ENCODE measurements at places on chromosomes 4 and X.

- no peak for DNase-seq
Observed at GRCh38 chrX:7706032-7706431, 136.9 kb upstream of the VCX start.

DNA sequence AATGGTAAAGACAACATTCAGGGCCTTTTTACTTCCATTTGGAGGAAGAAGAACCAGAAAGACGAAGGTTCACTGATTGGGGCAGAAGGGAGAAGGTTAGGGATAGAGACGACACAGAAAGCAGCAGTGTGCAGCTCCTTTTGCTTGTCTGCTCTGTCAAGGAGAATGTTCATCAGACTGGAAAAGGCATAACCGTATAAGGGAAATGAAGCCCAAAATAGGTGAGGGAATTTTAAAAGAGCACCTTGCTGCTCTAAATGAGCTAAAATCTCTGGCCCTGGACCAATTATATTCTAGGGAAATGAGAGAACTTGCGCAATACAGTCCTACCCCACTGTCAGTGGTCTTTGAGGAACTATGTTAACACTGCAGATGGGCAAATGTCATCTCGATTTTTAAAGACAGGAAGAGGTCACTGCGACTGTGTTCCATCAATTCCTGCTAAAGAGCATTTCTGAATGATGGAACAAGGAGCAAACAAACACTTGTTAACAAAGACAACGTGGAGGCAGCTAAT is 909.8 kb upstream of the FTHL17 start:
- no peak for DNase-seq

DNA sequence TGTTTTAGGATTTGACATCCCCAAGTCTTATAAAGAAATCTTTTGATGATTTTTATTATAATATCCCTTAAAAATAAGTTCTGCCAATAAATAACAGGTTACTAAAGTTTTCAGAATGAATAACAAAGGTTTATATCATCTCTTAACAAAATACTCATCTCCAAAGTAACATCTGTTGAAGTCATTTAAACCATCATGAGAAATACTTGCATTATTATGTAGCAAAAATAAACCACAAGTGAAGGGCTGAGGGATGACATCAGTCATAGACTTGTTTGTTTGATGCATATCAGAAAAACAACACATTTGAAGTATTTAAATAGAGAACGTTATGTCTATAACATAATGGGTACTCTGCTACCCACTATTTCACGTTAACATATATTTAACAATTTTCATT is 114.9 kb downstream of the SPOCK3 start:
- DNase-seq = no peak

DNA sequence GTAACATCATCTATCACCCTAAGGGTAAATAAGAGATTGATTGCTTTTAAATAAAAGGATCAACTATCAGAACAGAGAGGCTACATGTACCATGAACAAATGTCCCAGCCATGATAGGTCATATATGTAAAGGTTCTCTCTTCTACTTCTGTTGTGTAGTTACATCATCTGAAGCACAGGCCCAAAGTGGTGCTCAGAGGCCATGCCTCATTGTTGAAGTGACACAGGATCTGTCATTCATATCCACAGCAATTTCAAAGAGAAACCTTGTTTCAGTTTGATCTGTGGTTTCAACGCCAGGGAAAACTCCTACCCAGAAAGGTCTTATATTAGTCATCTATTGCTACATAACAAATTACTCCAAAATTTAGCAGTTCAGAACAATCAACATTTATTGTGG is 269.2 kb upstream of the MAOA start:
- DNase-seq = no peak

DNA sequence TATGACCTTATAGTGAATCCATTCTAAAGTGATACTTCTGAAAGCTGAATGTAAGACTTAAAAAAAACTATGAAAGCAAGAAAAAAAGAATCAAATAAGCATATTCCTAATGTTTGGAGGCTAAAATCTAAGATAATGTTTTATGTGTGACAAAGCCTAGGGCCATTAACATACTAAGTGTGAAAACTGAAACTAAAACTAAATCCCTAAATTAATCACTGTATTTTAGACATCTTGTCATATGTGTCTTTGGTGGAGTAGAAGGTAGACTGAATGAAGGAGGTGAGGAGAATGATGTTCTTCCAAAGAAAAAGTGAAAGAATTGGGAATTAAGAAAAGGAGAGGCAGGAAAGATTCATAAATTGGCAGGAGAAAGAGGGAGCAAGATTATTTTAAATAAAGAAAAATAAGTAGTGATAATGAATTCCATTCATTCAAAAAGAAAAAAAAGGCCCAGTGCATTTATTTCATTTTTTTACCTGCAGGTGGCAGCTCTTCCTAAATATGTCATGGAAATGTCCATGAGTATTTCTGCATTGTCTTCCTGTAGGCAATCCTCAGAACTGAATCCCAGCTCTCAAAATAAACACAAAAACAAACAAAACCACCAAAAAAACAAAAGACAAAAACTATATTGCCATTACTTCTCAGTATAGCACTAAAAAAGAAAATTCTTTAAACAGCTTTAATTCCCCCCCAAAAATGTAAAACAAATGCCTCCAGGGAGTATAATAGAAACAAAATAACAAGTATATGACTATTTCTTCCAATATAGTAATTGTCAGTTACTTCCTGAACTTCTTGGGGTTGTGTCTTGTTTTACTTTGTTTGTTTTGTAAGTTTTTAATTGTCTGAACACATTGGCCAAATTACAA is 17.0 kb upstream of the AP1AR start:
- no peak for DNase-seq

GRCh38 chr4:98619180-98619579 is 39.2 kb downstream of the TSPAN5 start:
- no peak for DNase-seq

- no peak for DNase-seq
Observed at GRCh38 chr4:30716158-30716557, 4.0 kb upstream of the PCDH7 start.

GRCh38 chrX:151227627-151228026 is 51.2 kb downstream of the GPR50 start:
- no peak for DNase-seq

DNA sequence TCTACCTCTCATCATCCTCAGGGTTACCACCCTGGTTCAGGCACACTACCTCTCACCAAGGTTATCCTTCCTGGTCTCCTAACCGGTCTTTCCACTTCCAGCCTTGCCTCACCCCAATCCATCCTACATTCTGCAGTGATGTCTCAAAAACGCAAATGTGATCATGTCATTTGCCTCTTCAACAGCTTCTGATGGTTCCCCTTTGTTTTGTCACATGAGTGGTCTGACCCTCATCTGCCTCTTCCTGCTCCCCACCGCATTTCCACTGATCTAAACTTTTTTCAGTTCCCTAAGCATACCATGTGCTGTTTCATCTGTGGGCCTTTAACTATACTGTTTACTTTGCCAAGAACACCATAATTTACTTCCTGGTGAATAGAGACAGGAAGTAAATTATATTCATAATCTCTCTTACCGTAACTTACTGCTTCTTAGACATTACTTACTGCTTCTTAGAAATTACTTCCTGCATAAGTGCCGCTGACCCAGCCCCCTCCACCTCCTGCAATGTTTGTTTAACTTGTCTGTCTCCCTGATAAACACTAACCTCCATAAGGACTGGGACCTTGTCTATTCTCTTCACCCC is 27.1 kb upstream of the NSUN7 start:
- no peak for DNase-seq

GRCh38 chr4:26864899-26865298 is 4.3 kb downstream of the STIM2 start:
- no peak for DNase-seq

- DNase-seq = no peak
Observed at GRCh38 chrX:39969099-39969818, 128.5 kb downstream of the BCOR start.

DNA sequence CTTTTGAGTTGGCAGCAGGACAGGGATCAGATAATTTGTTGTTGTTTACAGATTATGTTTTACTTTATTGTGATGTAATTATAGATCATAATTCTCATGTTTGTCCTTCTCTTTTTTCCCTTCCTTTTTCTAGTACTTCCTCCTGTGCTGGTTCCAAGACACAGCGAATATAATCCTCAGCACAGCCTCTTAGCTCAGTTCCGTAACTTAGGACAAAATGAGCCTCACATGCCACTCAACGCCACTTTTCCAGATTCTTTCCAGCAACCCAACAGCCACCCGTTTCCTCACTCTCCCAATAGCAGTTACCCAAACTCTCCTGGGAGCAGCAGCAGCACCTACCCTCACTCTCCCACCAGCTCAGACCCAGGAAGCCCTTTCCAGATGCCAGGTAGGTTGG is 58.0 kb downstream of the SMAD1 start:
- DNase-seq = no peak

DNA sequence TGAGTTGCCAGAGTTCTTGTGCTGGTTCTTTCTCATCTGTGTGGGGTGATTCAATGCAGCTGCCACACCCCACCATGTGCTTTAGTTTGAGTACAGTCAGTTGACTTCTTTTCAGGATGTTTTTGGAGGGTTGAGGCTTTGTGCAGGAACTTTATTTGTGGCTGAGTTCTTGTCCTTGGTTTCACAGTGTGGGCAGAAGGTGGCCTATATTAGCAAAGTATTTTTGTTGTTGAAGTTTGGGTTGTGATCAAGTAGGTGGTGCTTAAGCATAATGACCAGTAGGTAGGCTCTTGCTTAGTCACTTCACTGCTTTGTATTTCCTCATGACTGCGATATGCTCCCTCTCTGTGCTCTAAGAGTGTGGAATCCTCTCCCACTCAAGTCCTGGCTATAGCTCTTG is 80.3 kb downstream of the ARHGAP24 start:
- no peak for DNase-seq

DNA sequence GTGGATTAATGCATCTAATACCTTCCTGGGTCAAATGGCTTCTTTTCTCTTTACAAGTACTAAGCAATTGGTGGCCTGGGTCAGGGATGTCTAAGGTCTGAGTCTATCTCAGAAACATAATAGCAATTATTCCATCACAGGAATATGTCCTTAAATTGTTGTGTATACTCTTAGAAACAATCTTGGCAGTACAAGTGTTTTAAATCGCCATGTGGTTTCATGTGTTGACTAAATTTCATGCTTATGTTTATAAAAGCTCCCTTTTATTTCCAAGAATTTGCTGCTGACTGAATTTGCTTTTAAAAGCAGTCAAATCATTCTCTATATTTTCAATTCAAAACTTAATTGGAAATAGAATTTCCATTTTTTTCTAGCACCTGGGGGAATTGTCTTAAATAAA is 125.3 kb upstream of the PACRGL start:
- no peak for DNase-seq
